ENCODE measurements at places on chromosomes 6 and 20.

DNA sequence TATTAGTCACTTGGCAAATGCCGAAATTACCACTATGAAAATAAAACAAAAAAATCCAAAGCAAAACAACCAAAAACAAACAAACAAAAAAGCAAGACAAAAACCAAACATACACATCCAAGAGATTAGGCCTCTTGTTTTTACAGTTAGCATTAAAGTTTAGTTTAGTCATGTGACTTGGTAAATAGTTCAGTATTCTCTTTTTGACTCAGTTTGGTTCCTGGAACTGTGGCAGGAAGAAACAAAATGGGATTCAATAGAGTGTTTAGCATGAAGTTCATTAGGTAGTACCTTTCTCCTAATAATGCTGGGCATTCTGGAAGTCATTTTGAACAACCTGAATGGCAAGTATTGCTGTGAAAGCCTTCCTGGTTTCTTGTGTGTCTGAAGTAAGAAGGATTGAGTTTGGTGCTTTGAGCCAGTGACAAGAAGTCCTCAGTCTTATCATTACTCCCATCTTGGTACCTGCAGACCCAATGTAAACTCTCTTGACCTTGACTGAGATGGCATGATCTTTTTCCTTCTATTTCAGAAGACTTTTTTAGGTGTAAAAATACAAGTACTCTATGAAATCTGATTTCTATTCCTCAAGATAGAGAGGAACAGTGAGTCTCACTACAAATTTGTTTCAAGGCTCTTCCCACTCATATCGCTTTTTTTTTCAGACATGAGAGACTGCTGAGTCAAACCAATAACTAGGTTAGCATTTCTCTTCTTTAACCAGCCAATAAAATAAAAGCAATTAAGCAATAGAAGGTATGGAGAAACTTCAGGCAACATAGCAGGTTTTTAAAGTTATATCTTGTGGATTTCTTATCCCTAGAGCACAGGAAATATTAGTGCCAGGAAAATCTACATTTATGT, 223.6 kb upstream of the PREP start:
- no peak for DNase-seq

- no peak for DNase-seq
Measured at GRCh38 chr6:41332241-41332640, 3.2 kb upstream of the NCR2 start.

GRCh38 chr20:31604567-31605030, 490 bp upstream of the ID1 start:
- no peak for DNase-seq

DNA sequence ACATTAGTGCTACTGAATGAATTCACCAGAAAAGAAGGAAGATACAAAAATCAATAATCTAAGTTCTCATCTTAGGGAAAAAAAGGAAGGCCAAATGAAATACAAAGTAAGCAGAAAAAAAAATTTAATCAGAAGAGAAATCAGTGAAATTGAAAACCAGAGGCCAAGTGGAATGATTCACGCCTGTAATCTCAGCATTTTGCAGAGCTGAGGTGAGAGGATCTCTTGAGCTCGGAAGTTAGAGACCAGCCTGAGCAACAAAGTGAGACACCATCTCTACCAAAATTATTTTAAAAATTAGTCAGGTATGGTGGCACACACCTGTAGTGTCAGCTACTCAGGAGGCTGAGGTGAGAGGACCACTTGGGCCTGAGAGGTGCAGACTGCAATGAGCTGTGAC, 21.2 kb upstream of the ASF1A start:
- no peak for DNase-seq

GRCh38 chr6:43776115-43776798, 6.2 kb downstream of the VEGFA start:
- DNase-seq: no peak

DNA sequence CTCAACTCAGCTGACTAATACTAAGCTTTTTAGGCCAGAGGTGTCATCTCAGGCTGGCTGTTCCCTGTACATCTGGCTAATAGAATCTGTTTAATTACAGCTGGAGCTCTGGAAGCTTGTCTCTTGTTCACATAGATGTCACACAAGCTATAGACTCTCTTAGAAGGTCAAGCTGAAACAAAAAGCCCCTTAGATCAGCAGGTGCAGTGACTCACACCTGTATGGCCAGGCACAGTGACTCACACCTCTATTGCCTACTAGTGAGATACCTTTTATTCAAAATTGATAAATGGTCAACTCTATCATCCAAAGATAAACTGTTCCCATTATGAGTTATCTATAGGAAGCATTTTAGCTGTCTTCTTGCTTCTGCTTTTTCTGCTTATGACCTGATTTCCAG, 29.9 kb upstream of the MTHFD1L start:
- DNase-seq: no peak

DNA sequence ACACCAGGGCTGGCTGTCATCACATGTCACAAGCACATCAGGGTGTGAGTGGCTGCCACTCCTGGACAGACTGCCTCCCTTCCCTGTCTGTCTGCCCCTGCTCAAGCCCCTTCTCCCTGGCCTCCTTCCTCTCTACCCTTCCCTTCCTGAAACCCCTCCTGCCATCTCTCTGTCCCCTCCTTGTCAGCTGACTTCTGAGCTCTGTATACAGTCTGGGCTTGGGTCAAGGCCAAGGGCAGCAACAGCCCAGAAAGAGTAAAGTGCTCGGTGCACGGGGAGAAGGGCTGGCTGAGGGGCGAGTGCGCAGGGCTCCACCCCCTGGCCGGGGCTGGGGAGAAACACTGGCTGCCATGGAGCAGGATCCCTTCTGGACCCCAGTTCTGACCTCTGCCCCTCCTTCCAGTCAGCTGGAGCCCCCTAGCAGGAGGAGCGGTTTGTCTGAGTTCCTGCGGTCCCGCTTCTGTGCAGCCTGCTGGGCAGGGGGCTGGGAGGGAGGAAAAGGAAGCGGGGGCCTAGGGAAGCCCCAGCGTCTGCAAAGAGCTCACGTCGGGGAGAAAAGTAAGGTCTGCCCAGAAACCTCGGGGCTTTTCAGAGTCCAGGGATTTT, 2.0 kb downstream of the LKAAEAR1 start:
- DNase-seq: no peak

DNA sequence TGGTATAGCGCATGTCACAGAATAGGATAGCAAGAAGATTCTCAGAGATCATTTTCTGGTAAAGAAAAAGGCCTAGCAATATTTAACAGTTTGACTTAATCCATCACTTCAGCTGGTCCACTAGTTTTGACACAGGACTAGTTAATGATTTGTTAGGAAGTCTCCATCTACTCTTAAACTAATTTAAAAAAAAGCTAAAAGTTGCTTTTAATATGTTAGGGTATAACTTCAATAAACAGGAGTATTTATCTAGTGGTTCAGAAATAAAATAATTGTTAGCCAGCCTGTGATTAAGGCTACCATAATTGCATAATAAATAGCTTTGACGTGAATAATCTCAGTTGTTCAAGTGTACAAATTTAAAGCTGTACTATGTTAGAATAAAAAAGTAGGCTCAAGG, 195.6 kb downstream of the FUT9 start:
- no peak for DNase-seq

DNA sequence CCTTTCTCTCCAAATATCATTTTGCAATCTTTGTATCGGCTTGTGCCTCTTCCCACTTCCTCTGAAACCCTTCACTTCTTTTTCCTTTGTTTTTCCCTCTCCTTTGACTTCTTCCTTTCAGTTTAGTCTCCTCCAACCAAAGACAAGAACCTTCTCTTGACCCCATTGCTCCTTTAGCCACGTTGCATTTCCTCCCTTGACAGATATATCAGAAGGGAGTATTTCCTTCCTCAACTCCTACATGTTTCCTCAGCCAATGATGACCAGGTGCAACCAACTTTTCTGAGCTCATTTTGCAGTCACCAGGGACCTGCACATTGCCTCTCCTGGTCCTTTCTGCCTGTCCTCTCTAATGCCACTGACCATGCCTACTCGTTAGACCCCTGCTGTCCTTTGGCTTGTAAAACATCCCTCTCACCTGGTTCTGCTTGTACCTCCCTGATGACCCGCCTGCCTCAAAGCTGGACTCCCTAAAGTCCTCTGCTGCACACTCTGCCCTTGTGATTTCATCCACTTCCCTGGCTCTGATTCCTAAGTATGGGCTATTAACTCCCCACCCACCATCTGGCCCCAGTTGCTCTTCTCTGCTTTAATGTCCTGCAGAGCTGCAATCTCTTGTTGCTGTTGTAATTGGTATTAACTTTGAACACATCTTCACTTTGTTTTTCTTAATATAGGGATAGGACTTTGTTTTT, 27.4 kb downstream of the SLC22A16 start:
- DNase-seq: no peak

- no peak for DNase-seq
Measured at GRCh38 chr6:12160326-12160725, 129.8 kb upstream of the EDN1 start.

DNA sequence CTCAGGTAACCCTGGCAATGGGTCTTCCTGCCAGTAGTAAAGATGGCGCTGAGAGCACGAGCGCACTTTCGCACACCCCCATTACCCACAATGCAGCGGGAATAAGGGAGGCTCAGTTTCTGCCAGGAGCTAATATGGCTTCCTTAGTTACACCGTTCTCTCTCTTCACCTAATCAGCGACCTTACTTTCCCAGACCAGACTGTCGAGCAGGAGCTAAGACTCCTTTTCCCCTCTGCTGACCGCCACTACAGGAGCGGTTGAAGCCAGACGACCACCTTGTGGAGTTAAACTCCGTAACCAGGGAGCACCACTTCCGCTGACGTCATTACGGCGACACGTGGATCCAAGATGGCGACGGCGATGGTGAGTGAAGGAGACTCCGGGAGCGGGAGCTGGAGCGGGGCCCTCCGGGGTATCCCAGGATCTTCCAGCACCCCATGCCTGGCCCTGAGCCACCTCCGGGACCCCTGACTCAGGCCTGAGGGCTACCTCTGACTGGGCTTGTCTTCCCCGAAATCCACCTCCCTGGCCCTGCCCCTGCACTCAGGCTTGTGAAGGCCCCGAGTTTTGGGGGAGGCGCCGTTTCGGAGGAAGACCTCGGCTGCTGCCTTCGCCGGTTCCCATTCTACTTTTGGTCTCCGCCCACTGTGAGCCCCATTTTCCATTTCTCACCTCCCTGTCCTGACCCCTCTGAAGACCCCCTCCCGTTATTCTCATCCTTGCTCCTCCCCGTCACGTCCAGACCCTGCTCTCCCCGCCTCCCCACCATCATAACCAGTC, at the start of gene TM9SF4:
TM9SF4 (plus strand) TSS at position 323 of the 781 bp plus-strand sequence; CDS start at position 350, 27 bp downstream.
- peak; percentile 70 for DNase-seq

DNA sequence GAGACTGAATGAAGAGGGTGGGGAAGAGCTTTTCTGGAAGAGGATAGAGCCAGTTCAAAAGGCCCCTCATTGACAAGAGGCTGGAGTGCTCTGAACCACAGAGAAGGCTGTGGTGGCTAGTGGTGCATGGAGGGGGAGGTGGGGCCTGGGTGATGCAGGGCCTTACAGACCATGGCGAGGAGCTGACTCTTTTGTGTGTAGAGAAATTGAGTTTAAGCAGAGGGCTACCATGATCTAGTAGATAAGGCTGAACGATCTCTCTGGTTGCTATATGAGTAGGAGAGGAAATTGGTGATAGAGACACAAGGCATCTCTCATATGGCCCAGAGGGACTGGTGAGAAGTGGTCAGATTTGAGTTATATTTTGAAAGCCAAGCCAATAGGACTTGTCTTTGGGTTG, 137.6 kb downstream of the UST start:
- DNase-seq: no peak

All from activated naive CD4-positive, alpha-beta T cell (primary cell).